COR-L47 (cell line): ENCODE measurements at places on chromosomes 1 and 21.
A peak's percentile ranks its signal among the peaks of the same experiment; 100 is the strongest.

DNA sequence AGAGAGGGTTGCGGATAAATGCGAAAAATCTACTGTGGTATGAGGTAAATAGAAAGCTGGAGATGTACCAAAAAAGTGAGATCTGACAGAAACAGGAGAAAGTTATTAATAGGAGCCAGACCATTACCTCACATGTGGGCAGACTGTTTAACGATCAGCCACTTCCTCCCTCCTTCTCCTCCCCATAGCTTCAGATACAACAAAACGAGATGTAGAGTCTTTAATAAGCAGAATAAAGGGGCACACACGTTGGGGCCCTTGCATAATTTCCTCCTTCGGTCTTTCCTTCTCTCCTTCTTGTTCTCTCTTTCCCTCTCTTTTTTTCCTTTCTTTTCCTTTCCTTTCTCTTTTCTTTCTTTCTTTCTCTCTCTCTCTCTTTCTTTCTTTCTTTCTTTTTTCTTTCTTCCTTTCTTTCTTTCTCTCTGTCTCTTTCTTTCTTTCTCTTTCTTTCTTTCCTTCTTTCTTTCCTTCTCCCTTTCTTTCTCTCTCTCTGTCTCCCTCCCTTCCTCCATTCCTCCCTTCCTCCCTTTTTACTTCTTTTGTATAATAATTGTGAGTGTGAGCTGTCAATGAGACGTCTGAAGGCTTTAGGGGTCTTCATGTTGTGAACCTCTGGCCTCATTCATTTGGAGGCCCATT, 242.1 kb downstream of the GRIK1 start:
- DNase-seq: no peak

- no peak for DNase-seq
Measured at GRCh38 chr21:16084776-16085364, 355.1 kb downstream of the USP25 start.

GRCh38 chr1:233025567-233025966, 75.2 kb downstream of the NTPCR start:
- no peak for DNase-seq

GRCh38 chr1:160125746-160126145, 10.2 kb downstream of the ATP1A2 start:
- no peak for DNase-seq

- no peak for DNase-seq
Measured at GRCh38 chr1:234734869-234735268, 124.9 kb upstream of the IRF2BP2 start.

- peak; percentile 37 for DNase-seq
Measured at GRCh38 chr1:43991476-43992231, at the start of gene CCDC24. Gene CCDC24, plus strand, starts transcription at chr1:43991599. Its CDS starts 280 bp downstream, at chr1:43991879.

DNA sequence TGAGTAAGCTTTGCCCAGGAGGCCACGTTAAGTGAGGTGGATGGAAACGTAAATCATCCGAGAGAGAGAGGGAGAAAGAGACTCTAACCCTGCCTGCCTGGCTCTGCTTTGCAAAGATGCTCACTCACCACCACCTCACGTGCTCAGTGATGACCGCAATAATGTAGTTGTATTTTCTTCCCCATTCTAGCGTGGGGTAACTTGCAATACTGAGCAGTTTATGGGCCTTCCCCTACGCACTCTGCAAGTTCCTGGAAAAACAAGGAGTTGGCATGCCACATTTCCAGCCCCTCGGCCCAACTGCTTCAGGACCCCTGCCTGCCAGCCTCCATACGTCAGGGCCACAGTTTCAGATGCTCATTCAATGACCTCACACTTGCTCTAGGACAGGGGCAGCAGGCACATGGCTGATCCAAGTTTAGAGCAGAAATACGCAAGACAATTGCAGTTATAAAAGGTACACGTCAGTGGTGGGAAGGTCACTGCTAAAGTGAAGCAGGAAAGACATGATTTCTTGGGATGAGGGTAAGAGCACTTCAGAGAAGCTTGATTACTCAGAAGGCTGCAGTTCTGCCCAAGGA, 112.5 kb upstream of the RAB4A start:
- DNase-seq: no peak

- DNase-seq: peak; percentile 43
Measured at GRCh38 chr1:13749543-13750341, 49.8 kb downstream of the PRDM2 start.

GRCh38 chr1:90728502-90729287, 11.6 kb upstream of the BARHL2 start:
- no peak for DNase-seq

- DNase-seq: peak; percentile 58
Measured at GRCh38 chr1:40612345-40612831, 53.1 kb downstream of the RIMS3 start.

- no peak for DNase-seq
Measured at GRCh38 chr1:183480971-183481441, 8.7 kb downstream of the SMG7 start.

DNA sequence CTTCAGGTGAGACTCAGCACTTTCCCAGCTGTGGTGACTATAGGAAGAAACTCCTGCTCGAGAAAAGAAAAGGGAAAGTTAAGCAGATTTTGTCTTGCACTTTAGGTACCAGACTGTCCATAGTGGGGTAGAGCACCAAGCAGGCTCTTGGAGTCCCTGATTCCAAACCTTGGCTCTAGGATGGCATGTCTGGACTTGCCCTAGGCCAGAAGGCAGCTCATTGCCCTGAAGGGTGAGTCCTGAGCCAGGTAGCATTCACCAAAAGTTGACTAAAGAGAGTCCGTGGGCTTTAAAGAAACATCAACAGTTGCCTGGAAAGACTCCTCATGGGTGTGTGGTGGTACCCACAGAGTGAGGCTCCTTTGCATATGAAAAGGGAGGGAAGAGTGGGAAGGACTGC, 145.2 kb upstream of the SNX7 start:
- no peak for DNase-seq

GRCh38 chr21:38561205-38561604, 62.9 kb upstream of the ERG start:
- no peak for DNase-seq

DNA sequence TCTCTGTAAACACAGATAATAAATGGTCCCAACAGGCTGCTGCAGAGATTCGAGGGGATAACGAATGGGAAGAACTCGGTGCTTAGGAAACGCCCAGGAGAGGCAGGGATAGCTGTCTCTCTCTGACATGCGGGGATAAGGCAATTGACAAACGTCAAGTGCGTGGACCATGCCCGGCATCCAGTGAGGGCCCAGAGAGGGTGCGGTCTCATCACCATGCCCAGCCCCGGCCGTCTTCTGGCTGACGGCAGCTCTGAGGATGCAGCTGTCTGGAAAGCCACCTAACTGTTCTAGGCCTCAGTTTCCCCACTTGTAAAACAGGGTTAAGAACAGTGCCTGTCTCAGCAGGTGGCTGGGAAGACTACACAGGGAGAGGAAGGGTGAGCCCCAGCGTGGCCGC, 48.1 kb downstream of the ACOT7 start:
- no peak for DNase-seq

DNA sequence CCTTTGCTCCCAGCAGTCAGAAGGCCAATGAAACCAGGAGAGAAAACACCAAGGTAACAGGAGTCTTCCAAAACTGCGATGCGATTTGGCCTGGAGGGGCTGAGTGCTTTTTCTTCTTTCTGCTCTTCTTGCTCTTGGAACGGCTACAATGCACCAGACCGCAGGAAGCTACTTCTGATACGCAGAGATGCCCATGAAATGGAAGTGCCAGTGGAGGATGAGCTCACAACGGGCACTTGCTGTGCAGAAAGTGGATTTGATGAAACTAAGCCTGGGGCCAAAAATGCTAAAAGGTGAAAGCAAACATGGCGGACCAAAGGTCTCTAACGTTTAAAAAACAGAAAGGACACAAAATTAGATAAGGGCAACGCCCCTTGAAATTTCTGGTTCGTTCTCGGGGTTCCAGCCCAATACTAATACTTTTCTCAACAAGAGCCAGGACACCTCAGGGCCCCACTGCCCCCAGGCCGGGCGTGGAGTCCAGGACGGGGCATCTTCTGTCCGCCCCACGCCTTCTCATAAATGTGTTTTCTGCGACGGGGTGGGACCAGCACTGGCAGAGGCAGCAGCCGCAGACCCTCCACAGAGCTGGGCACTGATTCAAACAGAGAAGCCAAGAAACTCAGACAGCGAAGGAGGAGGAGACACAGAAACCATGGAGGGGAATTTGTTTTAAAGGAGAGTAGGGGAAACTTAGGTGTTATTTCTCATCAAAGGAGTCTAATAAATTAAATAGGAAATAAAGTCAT, 101.3 kb downstream of the CRYAA start:
- no peak for DNase-seq

- no peak for DNase-seq
Measured at GRCh38 chr1:60994369-60994768, 88.0 kb upstream of the NFIA start.

- DNase-seq: no peak
Measured at GRCh38 chr1:203934651-203935050, 73.3 kb downstream of the SNRPE start.

GRCh38 chr1:113170519-113170918, 97.5 kb downstream of the LRIG2 start:
- DNase-seq: no peak

DNA sequence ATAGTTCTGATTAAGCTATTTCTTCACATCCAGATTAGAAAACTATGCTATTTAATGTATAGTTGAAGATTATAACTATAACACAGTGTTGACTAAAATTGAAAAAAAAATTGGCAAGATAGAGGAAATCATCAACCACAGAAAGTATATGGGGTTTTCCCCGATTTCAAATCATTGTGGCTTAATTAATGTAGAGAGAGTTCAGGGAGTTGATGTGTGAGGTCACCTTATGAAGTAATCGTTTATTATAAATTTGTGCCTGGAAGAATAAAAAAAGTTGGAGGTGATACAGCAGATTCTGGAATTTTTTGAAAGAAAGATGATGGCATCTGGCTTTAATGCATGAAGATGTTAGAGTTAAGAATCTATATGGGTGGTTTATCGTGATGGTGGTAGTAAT, 84.3 kb downstream of the PTGS2 start:
- no peak for DNase-seq

- DNase-seq: no peak
Measured at GRCh38 chr1:175356727-175357126, 164.2 kb upstream of the KIAA0040 start.

DNA sequence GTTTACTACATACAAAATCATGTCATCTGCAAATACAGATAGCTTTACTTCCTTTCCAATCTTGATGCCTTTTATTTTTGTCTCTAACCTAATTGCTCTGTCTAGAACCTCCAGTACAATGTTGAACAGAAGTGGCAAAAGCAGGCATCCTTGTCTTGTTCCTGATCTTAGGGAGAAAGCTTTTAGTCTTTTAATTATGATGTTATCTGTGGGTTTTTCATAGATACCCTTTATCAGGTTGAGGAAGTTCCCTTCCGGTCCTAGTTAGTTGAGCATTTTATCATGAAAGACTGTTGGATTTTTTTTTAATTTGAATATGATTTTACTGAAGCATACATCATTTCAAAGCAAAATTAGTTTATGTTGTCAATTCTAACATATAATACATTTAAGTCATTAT, 45.7 kb upstream of the DISC1 start:
- DNase-seq: no peak

DNA sequence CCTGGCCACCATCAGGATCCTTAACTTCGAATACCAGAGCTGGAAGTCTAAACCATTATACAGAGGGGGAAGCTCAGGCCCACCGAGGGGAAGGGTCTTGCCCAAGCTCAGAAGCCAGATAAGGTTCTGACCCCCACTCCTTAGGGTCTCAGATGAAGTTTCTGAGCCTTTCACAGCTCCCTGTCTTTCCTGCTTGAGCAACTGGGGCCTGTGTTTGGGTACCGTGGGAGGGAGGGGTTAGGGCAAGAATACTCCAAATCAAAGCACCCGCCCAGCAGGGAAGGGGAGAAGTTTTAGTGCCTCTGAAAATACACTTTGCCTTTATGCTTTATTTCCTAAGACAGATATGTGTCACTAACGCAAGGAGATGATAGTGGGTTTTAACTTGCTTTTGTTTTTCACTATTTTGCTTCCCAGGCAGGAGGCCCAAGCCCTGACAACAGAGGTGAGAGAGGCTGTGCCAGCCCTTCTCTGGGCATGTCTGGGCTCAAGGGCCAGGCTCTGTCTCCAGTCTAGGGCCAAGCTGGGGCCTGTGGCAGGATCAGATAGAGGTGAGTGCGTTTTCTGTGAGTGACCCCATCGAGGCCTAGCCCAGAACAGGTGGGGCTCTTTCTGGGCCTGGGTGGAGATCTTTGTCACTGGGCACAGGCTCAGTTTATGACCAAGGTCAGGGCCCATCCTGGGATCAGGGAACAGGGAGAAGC, 20.5 kb upstream of the TENT5B start:
- DNase-seq: no peak

DNA sequence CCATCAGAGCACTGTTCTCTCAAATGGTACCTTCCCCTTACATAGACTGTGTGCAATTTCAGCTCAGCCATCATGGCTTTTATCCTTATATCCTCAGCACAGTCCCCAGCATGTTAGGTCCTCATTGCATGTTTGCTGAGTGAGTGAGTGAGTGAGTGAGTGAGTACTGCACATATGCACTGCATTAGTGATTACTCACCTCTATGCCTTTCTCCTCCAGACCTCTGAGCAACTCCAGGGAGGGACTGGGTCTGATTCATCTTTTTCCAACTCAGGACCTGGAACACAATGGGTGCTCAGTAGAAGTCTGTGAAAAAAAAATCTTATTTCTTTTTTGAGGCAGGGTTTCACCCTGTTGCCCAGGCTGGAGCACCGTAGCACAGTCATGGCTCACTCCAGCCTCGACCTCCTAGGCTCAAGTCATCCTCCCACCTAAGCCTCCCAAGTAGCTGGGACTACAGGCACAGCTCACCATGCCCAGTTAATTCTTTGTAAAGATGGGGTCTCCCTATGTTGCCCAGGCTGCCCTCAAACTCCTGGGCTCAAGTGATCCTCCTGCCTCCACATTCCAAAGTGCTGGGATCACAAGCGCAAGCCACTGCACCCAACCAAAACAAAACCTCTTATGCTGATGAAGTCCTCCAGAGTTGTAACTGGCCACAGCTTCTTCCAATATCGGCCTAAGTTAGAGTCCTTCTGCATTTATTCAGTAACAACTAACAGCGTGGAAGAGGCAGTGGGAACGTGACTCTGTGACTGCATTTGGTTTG, 23.7 kb downstream of the RNU5D-1 start:
- DNase-seq: no peak

DNA sequence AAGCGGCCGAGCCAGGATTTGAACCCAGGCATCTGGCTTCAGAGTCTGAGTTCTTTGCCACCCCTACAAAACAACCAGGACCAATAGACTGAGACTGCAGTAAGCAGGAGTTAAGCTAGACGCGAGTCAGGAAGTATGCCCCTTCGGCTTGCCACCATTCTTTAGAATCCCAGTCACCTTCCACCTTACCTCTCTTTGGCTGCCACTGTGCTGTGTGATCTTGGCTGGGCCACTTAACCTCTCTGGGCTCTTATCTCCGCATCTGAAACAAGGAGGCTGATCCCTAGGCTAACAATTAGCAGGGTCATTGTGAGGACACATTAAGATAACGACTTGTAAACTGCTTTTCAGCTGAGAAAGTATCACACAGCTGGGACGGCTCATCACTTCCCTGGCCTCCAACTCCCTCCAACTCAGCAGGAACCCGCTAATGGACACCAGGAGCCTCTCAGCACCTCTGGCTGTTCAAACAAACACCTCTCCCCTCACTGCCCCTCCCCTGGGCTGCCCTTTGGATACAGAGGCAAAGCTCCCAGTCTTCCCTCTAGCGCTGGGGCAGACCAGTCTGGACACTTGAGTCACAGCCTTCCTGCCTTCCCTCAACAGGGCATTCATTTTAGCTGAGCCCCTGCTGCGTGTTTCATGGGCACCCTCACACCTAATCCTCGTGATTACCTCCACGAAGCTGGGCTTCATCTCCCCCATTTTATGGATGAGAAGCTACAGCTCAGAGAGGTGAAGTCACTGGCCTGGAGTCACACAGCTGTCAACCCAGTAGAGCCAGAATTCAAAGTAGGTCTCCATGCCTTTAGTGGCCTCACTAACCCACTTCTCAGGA, 83.2 kb downstream of the CAMK2N1 start:
- peak; percentile 64 for DNase-seq
